Trophoblast cell (in vitro differentiated cells and primary cell): ENCODE measurements at places on chromosomes 1 and 21.

GRCh38 chr1:12677565-12677964 is 33.7 kb downstream of the AADACL4 start:
- DNase-seq: no peak

- DNase-seq: no peak
Observed at GRCh38 chr1:214391873-214392645, 111.1 kb downstream of the SMYD2 start.

- DNase-seq: no peak
Observed at GRCh38 chr21:27202301-27202700, 235.4 kb upstream of the ADAMTS5 start.

DNA sequence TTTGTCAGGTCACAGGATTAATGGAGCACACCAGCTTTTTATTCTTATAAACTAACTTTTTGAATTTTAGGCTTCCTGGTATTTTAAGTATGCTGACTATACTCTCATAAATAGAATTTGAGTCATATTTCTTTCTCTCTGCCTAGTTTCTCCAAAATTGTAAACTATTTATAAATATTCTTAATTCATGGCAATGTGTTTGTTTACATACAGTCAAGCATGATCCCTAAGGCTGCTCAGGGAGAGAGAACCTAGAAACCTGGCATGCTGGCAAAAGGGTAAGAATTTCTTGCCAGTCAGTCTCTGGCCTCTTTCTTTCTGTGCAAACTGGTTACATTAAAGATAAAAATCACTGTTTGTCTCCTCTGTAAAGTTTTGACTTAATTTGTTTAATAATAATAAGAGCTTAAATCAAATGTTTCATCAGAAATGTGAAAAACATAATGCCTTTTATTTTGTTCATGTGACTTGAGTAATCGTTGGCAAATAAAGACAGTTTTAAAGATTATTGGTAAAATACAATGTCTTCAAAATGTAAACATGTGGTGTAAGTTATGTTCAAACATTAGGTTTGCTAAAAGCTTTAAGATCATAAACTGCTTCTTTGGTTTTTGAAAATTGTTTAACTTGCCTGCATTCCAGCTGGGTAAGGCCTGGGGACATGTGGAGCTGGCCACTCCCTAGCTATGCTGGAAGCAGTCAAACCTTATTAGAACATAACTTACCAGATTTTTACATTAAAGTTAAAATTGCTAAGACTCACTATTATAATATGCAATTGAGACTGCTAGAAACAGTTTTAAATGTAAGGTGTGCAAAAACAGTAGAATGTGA is 1401.7 kb downstream of the NCAM2 start:
- DNase-seq: peak; percentile 22

DNA sequence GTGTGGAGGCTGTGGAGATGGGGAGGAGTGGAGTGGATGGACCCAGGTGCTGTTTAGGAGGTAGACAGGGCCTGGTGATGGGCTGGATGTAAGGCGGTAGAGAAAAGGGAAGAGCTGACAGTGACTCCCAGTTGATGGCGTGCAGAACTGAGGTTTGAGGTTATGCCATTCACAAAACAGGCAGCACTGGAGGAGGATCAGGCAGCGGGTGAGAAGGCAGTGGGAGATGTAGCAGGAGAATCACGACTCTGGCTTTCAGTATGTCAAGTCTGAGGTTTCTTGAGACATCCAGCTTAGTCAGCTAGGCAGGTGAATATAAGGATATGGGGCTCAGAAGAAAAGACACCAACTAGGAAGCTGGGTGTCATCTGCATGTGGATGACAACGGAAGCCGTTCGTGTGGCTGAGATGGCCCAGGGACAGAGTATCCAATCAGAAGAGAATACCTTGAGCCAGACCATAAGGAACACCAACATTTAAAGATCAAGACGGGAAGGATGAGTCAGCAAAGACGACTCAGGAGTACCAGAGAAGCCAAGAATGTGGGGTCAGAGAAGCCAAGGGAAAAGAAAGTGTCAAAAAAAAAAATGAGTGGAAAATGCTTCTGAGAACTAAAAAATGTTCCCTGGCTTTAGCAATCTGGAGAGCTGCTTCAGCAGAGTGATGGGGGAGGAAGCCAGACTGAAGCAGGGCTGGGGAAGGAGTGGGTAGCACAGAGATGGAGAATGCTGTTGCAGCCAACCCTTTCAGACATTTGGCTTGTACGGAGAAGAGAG is 15.2 kb downstream of the LRRN2 start:
- no peak for DNase-seq
